GM20000 (cell line): ENCODE measurements at places on chromosomes 5 and 9.

DNA sequence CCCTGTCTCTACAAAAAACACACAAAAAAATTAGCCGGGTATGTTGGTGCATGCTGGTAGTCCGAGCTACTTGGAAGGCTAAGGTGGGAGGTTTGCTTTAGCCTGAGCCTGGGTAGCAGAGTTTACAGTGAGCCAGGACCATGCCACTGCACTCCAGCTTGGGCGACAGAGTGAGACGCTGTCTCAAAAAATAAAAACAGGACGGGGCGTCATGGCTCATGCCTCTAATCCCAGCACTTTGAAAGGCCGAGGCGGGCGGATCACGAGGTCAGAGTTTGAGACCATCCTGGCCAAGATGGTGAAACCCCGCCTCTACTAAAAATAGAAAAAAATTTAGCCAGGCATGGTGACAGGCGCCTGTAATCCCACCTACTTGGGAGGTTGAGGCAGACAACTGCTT is 40.3 kb downstream of the UBE2D2 start:
- DNase-seq, result no peak

DNA sequence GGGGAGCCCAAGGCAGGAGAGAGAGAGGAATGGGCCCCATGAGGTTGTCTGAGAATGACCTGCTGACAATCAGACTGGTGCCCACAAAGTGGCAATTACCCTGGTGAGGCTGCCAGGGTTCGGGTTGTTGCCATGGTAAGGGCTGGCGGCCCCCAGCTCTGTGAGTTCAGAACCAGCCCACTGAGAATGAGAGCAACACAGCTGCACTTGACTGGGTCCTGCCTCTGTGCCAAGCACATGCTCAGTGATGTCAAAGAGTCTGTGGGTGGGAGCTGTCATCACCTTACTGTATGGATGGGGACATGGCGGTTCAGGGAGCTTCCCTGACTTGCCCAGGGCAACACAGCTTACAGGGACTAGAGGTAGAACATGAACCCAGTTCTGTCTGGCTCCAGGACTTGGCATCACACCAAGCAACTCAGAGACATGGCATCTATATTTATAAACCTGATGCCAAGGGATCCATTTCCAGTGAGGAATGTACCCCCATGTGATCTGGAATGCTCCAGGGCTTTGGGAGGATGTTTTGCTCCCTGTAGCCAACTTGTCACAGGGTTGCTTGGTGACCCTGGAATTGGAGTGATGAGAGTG is 38.2 kb upstream of the TEX48 start:
- DNase-seq, result no peak

- no peak for DNase-seq
These were observed 87.5 kb upstream of the FSD1L start for GRCh38 chr9:105360344-105360743.

DNA sequence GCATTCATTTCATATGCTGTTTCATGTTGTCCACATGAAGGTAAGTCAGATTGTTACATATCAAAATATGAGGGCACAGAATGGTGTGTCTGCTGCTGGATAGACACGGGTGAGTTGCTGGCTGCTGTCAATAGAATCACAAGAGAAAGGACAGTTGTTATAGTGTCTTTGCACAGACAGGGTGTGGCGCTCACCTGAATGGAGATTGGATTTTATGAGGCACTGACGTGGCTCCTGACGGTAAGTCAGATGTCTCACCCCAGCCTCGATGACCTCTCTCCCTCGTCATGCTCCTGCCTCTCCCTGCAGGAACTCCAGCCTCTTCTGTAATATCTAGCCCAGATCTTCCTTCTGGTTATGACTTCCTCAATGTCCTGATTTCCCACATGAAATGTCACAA is 75.4 kb upstream of the SELENOP start:
- no peak for DNase-seq

DNA sequence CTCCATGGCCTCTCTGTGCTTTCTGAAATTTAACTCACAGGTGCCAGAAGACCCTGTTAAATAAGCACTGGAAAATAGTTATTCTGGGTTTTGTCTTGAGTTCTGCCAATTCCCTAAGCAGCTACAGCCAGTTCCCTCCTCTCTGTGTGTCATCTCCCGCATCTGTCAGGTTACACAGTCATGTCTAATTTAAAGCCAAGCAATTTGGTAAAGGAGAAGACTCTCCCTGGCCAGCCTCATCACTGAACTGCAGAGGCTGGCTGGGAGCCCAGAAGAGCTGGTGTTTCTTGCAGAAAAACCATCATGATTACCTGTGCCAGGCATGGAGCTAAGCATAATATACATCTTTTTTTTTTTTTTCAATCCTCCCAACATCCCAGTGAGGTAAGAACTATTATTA is 141.3 kb upstream of the ZNF366 start:
- DNase-seq, result no peak

- DNase-seq, result no peak
These were observed 65.7 kb upstream of the TBC1D9B start for GRCh38 chr5:179973391-179973790.

DNA sequence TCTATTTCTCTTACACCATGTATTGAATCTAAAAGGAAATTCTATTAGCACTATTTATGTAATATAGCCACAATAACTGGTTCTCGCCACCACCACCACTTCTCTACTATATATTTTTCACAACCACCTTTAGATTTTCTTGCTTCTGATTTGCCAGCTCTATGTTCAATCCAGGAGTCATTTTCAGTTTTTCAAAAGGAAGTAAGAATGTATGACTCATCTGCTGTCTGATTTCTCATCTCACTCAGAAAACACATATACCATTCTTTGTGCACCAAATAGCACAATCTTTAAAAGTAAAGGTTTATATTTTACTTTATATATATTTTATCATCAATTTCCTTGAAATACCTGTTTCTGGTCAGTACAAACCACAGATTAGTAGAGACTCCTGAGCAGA is 1127.5 kb downstream of the TAF11L14 start:
- no peak for DNase-seq
